ENCODE measurements at places on chromosomes 4 and X.

DNA sequence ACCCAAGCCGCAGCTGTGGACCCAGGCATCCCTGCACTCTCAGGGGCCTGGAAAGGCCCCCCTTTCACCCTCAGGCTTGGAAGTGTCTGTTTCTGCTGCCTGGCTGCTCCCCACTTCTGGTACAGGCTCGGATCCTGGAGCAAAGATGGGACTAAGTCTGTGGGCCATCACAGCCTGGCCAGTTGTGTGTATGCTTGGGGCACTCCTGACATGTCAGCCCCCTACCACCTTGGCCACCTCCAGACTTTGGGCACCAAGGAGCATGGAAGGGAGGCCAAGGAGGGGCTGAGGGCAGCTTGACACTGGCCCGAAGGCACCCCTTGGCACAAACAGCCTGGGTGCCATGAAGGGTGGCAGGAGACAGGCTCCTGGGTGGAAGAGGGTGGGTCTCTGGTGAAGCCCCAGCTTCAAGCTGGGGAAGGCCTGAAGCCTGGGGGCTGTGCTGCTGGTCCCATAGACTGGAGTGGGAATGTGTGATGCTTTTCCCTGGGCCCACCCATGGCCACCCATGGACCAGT is 799.4 kb upstream of the AGA start:
- no peak for DNase-seq

- no peak for DNase-seq
These were observed 188.4 kb upstream of the MBNL3 start for GRCh38 chrX:132677233-132677716.

GRCh38 chr4:89008166-89008565 is 48.8 kb downstream of the FAM13A start:
- no peak for DNase-seq

DNA sequence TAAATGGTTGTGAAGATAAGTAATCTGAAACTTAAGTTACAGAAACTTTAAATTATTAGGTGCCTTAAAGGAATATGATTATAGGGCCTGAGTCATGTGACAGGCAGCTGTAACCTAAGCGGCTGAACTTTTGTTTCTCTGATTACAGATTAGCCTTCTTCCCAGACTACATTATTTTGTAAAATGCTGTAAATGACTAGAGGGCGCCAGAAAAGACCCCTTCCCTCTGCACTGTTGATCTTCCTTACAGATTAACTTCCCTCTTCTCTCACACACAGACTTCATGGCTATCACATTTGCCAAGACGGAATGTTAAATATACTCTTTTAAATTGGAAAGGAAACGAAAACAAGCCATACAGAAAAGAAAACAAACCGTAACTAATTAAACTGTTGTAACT is 96.6 kb downstream of the EVC2 start:
- no peak for DNase-seq

- DNase-seq, result no peak
These were observed 149.2 kb downstream of the CBR4 start for GRCh38 chr4:168860827-168861226.

DNA sequence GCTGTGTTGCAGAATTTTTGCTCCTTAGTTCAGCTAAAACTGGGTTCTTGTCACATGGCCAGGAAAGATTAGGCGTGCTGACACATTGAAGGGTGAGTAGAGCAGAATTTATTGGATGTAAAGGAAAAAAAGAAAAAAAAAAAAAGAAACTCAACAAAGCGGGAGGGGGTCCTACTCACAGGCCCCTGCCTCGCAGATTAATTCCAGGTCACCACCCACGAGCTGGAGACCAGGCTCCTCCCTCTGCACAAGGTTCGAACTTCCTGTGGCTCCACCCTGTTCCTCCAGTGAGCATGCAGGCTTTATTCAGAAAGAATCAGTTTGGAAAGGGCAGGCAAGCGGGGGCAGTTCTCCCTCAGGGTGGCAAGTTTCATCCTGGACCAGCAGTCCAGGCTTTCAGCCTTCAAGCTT is 17.1 kb downstream of the MGST2 start:
- no peak for DNase-seq

DNA sequence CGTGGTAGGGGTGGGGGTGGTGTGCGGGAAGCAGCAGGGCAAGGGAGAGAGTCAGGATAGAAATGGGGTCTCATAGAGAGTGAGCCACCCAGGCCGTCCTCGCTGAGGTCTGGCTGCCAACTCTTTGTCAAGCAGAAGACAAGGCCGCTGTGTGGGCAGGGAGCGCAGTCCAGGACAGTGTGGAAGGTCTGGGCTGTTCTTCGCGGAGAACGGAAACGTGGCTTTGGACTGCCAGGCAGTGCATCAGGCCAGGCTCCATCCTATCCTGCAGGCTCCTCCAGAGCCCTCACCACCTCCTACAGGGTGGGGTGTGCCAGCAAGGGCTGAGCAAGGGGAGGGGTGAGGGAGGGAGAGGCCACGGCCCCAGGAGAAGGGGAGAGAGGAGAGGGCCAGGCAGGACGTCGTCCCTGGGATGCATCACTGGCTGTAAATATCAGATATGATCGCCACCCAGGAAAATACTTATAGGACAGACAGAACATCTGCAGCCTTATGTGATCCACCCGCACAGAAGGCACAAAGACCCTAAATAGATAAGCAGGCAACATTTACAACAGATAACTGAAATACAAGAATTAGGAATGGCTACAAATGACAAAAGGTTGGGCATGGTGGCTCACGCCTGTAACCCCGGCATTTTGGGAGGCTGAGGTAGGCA is 85.3 kb downstream of the ABLIM2 start:
- no peak for DNase-seq

DNA sequence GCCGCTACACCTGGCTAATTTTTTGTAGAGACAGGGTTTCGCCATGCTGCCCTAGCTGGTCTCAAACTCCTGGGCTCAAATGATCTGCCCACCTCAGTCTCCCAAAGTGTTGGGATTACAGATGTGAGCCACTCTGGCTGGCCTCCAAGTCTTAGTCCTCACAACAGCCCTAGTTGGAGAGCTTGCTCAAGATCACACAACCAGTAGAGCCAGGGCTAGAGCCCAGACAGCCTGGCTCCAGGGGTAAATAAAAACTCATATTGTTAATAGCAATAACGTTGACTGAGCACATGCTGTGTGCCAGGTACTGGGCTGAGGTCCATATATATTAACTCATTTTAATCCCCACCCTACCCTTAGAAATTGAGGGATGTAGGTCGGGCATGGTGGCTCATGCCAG is 7.3 kb upstream of the JAKMIP1 start:
- no peak for DNase-seq

GRCh38 chrX:2398064-2398656 is 102.6 kb downstream of the DHRSX start:
- DNase-seq, result no peak

- no peak for DNase-seq
These were observed 38.7 kb upstream of the THOC2 start for GRCh38 chrX:123771449-123772064.

GRCh38 chr4:71498625-71499024 is 159.8 kb downstream of the SLC4A4 start:
- DNase-seq, result no peak

DNA sequence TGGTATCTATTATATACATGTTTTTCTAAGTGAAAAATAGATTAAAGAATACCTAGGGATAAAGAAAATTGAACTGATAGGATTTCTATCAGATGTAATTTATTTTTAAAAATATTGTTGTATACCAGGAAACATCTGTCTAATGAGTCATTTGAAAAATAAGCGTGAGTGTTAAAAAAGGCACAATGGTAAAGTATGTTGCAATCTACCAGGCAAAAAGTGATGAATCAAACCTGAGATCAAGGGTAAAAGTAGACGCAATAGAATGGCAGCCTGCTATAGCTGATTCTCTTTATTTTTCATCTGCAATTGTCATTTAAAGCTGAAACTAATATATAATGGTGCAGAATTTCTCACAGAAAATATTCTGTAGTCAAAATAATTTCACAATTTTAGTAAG is 1119.6 kb downstream of the PCDH18 start:
- no peak for DNase-seq

DNA sequence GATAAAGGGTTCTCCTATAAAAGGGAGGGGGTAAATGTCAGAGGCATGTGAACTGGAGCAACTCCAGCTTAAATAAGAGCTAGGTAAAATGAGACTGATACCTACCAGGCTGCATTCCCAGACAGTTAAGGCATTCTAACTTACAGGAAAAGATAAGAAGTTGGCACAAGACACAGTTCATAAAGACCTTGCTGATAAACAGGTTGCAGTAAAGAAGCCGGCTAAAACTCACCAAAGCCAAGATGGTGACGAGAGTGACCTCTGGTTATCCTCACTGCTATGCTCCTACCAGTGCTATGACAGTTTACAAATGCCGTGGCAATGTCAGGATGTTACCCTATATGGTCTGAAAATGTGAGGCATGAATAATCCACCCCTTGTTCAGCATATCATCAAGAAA is 13.1 kb upstream of the SULT1B1 start:
- DNase-seq, result no peak

Measured in esophagus muscularis mucosa (tissue), 4 donors.